Karpas-422 (cell line): ENCODE measurements at places on chromosomes 13 and 19. TPM values are rescaled to one million over a fixed set of nuclear protein-coding genes. Genes with fewer than 3 reads are reported as not detected.

DNA sequence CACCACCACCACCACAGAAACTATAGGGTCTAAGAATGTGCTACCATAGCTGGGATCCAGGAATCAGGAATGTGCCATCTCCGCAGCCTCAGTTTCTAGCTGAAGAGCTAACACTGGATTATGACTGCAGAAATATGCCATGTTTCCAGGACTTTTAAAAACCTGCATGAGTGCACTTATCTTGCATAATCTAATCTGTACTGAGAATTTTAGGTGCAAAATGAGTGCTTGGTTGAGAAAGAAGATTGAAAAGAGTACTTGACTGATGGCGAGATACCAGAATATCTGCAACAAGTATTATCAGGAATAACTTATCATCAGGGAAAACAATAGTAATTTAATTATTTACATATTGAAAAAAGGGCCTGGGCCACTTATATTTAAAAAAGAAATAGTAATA is 97.2 kb upstream of the FAM216B start:
- no peak overlapping the region for H3K27ac ChIP-seq
- no peaks in the 10 kb centered on the region for H3K36me3 ChIP-seq
- H3K4me3 ChIP-seq = no peak overlapping the region
- no peak for DNase-seq
- H3K27me3 ChIP-seq = no peaks in the 10 kb centered on the region
- H3K4me1 ChIP-seq = no peaks in the 10 kb centered on the region

- no peaks in the 10 kb centered on the region for H3K27me3 ChIP-seq
- no peaks in the 10 kb centered on the region for H3K36me3 ChIP-seq
- H3K4me3 ChIP-seq = no peak overlapping the region
- no peaks in the 10 kb centered on the region for H3K4me1 ChIP-seq
- H3K27ac ChIP-seq = no peak overlapping the region
- no peak for DNase-seq
Observed at GRCh38 chr13:58397596-58398387, 766.2 kb downstream of the PCDH17 start.

DNA sequence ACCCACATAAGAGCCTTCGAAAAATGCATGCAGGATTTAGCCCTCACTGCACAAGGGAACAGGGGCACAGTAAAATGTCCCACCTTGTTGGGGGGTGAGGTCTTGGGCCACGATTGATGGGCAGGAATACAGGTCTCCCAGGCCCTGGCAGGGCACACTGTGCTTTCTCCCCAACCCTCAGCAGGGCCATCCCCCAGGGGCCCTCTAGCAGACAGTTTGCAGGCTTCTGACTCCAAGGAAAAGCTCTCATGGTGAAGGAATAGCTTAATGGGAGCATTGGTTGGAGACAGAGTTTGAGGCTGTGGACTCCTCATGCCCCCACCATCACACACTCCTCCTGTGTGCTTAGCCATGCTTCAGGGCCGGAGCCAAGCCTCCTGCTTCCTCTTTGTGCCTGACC is 484.6 kb downstream of the ZNF536 start:
- H3K27me3 ChIP-seq = no peaks in the 10 kb centered on the region
- H3K36me3 ChIP-seq = no peaks in the 10 kb centered on the region
- DNase-seq = no peak
- no peak overlapping the region for H3K4me3 ChIP-seq
- no peaks in the 10 kb centered on the region for H3K4me1 ChIP-seq

DNA sequence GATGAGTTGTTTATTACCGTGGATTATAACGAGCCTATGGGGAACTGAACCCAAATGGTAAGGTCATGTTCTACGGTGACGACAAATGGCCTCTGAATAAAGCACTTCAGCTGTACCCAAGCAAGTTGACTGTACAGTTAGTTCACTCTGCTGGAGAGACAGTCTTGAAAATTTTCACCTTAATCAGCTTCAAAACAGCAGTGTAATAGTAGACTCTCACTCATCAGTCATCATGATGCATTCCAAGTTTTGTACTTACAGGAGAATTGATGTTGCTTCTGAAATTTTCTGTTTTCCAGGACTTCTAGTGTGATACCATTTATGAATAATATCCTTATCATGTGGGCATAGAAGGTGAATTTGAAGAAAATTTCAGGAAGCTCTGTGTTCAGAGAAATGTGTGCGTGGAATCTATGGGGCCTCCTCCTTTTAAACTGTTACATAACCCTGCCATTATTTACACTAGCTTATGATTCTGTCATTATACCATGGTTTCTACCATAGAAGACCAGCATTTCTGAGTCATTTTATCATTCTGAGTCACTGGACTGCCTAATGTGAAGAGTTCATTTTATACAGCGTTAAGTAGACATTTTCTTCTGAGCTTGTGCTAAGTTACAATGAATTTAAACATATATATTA is 96.9 kb downstream of the WDFY2 start:
- DNase-seq = peak; percentile 30
- H3K4me1 ChIP-seq = no peaks in the 10 kb centered on the region
- no peaks in the 10 kb centered on the region for H3K27me3 ChIP-seq
- no peak overlapping the region for H3K4me3 ChIP-seq
- no peaks in the 10 kb centered on the region for H3K36me3 ChIP-seq
- no peak overlapping the region for H3K27ac ChIP-seq

GRCh38 chr13:28658539-28658795 is 463 bp upstream of the POMP start:
- peak overlapping the region; percentile 91 for H3K4me3 ChIP-seq
- H3K36me3 ChIP-seq = peaks cover 28% of the 10 kb centered on the region; the same call in 1 of the 2 replicates
- peak overlapping the region; percentile 66 for H3K27ac ChIP-seq
- peaks cover 30% of the 10 kb centered on the region for H3K4me1 ChIP-seq
- no peaks in the 10 kb centered on the region for H3K27me3 ChIP-seq

TRPM4 gene
- not detected in 2 replicates for total RNA-seq

GRCh38 chr19:32220951-32221350 is 124.5 kb upstream of the ZNF507 start:
- DNase-seq = no peak
- no peaks in the 10 kb centered on the region for H3K27me3 ChIP-seq
- no peak overlapping the region for H3K27ac ChIP-seq
- no peak overlapping the region for H3K4me3 ChIP-seq
- H3K4me1 ChIP-seq = no peaks in the 10 kb centered on the region

MEDAG gene
- total RNA-seq = not detected in 2 replicates

CEACAM16 gene
- not detected in 2 replicates for total RNA-seq

- no peak for DNase-seq
- no peaks in the 10 kb centered on the region for H3K36me3 ChIP-seq
- H3K27me3 ChIP-seq = no peaks in the 10 kb centered on the region
- peaks cover 62% of the 10 kb centered on the region for H3K4me1 ChIP-seq
- no peak overlapping the region for H3K27ac ChIP-seq
Observed at GRCh38 chr13:40148101-40148500, 492.6 kb downstream of the COG6 start.

DNA sequence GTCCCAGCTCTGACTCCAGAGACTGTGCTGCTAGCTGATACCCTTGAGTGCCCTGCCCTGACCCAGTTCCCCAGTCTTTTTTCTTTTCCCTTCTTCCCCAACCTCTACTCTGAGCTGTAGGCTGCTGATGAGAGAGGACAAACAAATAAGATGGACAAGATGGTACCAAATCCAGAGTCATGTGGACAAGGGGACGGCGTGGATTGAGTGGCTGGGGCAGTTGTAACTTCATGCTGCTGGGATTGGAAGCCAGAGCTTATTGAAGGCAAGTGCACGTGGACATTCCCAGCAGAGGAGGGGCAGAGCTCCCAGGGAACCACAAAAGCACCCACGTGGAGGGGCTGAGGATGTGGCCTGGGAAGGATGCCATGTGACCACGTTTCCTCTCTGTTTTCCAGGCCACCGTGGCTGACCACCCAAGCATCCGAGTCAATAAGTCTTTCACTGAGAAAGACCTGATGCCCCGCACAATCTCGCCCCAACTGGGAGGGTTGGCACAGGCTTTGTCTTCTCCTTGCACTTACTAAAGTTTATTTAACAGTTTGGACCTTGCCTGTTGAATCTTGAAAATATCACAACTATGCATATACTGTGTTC is 323.3 kb upstream of the ZNF507 start:
- no peak overlapping the region for H3K4me3 ChIP-seq
- no peaks in the 10 kb centered on the region for H3K36me3 ChIP-seq
- no peaks in the 10 kb centered on the region for H3K27me3 ChIP-seq
- no peaks in the 10 kb centered on the region for H3K4me1 ChIP-seq

LHFPL6 gene
- total RNA-seq = not detected in 2 replicates

DNA sequence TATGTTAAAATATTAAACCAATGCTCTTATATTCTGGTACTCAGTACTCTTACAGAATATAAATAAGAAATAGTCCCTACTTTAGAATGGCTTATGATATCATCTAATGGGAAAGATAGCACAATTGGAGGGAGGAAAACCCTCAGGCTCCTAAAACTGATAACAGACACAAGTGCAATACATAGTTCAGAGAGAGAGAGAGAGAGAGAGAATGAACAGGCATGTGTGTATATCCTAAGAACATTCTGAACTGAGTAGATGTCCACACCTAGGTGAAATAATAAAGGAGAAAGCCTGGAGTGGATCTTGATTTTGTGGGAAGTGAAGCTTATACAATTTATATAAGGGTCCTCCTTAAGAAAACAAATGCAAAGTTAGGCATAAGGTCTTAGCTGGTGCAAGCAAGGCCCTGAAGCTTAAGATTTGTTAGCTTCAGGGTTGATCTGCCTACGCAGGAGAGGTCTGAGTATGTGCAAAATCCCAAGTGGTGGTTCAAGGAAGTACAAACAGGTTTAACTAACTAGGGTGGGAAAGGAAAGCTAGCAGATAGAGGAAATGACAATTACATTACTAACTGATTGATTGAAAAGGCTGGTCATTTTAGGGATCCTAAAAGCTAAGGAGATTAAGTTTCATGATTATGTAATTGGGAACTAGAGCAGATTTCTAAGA is 53.3 kb downstream of the SOX21 start:
- H3K4me1 ChIP-seq = no peaks in the 10 kb centered on the region
- H3K27me3 ChIP-seq = no peaks in the 10 kb centered on the region
- H3K27ac ChIP-seq = no peak overlapping the region
- H3K4me3 ChIP-seq = no peak overlapping the region

GRCh38 chr19:40682431-40682964 is 8.0 kb downstream of the NUMBL start:
- H3K4me3 ChIP-seq = peak overlapping the region; percentile 57
- DNase-seq = no peak
- no peaks in the 10 kb centered on the region for H3K27me3 ChIP-seq
- peaks cover 65% of the 10 kb centered on the region for H3K36me3 ChIP-seq
- peak overlapping the region; percentile 96 for H3K27ac ChIP-seq
- peaks cover 71% of the 10 kb centered on the region for H3K4me1 ChIP-seq

GADD45GIP1 gene
- total RNA-seq = 23.2 and 66.6 TPM in 2 replicates

- DNase-seq = no peak
- no peaks in the 10 kb centered on the region for H3K4me1 ChIP-seq
- no peaks in the 10 kb centered on the region for H3K36me3 ChIP-seq
Observed at GRCh38 chr13:81988567-81988966, 1647.6 kb upstream of the SPRY2 start.

- H3K4me3 ChIP-seq = no peak overlapping the region
- DNase-seq = no peak
- no peak overlapping the region for H3K27ac ChIP-seq
- no peaks in the 10 kb centered on the region for H3K27me3 ChIP-seq
Observed at GRCh38 chr19:16814526-16815100, 14.6 kb upstream of the SIN3B start.

SLC25A41 gene
- total RNA-seq = 1.4 TPM in 1 of 2 replicates, not detected in the other

NTF4 gene
- total RNA-seq = not detected in 2 replicates

BEST2 gene
- total RNA-seq = not detected in 2 replicates

S1PR4 gene
- not detected in 2 replicates for total RNA-seq

DNA sequence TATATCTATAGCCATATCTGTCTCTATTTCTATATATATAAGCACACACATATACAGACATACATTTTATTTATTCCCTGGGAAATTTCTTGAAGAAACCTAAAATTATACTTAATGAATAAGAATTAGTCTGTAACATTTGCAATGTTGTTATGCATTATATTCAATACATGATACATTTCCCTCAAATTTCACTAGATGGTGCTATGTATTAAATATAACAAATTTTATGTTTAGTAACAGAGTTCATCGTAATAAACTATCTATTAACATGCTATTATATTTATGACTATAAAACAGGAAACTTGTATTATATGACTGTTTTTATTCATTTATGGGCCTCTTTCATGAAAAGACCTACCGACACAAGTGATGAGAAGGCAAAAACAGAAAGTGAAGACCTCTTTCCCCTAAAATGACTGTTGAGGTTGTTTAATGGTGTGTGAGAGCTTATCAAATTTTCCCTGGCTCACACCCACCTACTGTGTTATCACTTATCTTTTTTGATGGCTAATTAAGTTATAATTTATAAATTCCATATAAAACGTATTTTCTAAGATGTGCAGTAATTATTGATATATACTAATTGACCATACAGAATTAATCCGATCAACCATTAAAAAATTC is 881.9 kb downstream of the SLITRK6 start:
- H3K27ac ChIP-seq = no peak overlapping the region
- no peak overlapping the region for H3K4me3 ChIP-seq
- no peaks in the 10 kb centered on the region for H3K27me3 ChIP-seq
- H3K4me1 ChIP-seq = peaks cover 17% of the 10 kb centered on the region; the same call in 1 of the 2 replicates

DNA sequence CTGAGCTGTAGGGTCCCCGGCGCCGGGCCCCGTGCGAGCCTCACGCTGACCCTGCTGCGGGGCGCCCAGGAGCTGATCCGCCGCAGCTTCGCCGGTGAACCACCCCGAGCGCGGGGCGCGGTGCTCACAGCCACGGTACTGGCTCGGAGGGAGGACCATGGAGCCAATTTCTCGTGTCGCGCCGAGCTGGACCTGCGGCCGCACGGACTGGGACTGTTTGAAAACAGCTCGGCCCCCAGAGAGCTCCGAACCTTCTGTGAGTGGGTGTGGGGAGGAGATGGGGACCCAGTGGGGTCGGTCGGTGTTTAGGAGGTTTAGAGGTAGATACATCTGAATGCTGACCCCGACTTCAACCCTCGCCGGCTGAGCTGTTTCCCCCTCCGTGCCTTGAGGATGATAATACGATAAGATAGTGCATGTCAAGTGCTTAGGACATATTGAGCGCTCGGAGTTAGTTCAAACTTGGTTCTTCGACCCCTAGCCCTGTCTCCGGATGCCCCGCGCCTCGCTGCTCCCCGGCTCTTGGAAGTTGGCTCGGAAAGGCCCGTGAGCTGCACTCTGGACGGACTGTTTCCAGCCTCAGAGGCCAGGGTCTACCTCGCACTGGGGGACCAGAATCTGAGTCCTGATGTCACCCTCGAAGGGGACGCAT is 1.9 kb downstream of the ICAM5 start:
- DNase-seq = no peak
- H3K27me3 ChIP-seq = no peaks in the 10 kb centered on the region
- H3K4me3 ChIP-seq = no peak overlapping the region
- H3K27ac ChIP-seq = no peak overlapping the region
- peaks cover 38% of the 10 kb centered on the region for H3K4me1 ChIP-seq
- no peaks in the 10 kb centered on the region for H3K36me3 ChIP-seq

DNA sequence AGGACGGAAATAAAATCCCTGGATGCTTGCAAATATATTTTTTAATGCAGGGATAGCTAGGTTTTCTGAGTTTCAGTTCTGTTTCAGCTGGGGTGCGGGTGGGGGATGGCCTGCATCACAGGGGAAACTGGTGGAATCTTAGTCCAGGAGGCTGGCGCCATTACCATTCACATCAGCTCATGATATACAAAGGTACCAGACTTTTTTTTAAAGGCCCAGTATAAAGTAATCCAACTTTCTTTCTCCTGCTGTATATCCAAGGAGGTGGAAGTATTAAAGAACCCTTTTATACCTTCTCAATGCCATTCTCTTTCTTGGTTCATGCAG is 343.8 kb downstream of the KCNRG start:
- H3K27ac ChIP-seq = no peak overlapping the region
- no peaks in the 10 kb centered on the region for H3K27me3 ChIP-seq
- H3K4me1 ChIP-seq = peaks cover 49% of the 10 kb centered on the region

NRTN gene
- not detected in 2 replicates for total RNA-seq
